Stimulated activated CD8-positive, alpha-beta memory T cell treated with anti-CD3 and anti-CD28 coated beads, Interleukin-4, amount 100 ng/mL, for 4 hours (primary cell): ENCODE measurements at places on chromosomes 7 and 10.

DNA sequence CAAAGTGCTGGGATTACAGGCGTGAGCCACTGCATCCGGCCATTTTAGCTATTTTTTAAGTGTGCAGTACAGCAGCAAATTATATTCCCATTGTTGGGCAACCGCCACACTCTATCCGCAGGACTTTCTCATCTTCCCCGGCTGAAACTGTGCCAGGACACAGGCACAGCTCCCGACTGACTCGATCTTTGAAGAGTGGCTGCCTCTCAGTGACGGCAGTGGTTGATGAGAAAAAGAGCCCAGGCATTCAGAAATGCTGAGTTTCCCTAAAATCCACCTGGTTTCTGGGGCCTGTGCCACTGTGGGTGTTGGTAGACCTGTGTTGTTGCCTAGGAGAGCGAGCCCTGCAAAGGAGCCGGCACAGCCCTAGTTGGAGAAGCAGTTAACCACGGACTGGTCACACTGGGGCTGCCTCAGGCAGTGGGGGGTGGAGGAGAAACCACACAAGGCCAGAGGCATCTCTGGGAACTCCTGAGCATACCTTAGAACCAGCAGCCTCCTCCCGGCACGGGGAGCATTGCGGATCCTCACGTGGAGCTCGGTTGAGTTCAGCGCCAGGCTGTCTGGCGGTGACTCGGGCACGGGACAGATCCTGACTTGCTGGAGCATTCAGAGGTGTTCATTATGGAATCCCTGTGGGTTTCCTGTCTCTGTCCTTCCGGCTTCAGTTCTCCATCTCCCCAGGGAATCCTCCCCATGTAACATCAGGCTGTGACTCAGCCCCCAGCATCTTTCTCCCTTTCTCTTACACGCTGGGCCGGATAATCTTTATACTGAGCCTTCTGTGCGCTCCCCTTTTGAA, 16.2 kb downstream of the PFKFB3 start:
- no peak for DNase-seq

GRCh38 chr7:142177869-142178268, 66.4 kb downstream of the MGAM2 start:
- no peak for DNase-seq

DNA sequence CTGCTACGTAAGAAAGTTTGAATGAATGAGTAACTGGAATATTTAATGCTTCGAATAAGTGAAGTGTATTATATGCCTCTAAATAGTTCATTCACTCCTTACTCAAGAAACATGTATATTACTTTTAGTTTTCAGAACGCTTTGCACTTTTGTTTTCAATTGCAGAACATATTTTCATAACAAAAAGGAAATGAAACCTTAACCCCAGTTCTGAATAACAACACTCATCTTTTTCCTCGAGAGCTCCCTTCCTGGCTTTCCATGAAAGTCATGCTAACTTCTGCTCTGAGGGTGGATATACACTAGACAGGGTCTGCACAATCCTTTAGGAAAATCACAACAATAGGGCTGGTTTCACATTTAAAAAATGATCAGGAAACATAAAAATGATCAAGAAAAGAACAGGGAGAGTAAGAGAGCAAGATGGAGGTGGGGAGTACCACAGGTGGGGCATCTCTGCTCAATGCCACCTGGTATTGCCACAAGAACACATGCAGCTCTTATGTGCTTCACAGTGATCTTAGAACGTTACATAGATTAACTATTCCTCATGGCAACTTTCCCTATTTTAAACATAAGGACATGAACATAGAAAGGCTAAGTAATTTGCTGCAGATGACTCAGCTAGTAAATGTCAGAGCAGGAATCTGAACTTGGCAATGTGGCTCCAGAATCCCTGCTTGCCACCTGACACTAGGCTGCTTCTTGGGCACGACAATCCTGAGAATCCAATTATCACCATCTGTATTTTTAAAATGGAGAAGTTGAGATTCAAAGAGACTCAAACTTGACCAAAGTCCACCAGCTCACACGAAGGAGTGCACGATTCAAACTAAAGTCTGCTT, 219.5 kb upstream of the AOAH start:
- DNase-seq: no peak

DNA sequence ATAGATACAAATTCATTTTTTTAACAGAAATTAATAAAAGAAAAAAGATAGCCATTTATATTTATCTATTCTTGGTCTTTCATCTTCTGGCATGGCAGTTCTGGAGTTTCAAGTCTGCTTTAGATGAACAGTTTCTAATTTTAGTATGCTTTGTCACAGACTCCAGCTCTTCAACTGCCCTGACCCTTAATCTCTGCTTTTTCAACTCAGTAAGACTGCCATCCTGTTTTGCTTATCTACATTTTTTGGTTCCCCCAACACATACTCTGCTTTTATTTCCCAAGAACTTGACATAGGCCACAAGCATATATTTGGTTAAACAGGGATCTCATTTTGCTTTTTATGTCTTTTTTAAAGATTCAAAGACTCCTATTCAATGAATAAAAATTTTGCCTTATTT, 309.3 kb upstream of the KCND2 start:
- DNase-seq: no peak

- no peak for DNase-seq
These were observed 29.6 kb downstream of the DMBT1 start for GRCh38 chr10:122590153-122590552.

DNA sequence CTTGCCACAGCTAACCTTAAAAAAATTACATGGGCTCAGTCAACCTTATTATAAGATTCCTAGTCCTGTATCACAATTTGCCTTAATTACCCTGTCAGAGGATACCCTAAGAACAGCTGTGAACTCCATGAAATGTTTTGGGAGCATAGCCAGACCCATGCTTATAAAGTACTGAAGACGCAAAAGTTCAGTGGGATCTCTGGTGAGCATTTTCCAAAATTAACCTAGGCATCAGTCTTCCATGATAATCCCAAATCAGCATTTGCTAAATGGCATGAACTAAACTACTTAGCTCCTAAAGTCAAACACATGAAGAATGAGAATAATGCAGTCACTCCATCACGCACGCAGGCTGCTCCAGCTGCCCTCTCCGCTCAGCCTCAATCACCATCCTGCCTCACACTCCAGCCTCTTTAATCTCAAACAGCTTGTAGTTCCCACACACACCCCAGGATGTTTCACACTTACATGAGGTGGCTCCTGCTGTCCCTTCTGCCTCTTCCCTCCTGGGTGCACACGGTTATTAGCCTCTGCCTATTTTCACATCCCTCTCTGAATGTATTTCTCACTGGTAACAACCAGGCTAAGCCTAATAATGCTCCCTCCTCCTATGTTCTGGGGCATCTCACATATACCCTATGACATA, 15.3 kb downstream of the IGF2BP3 start:
- DNase-seq: no peak

- no peak for DNase-seq
These were observed 29.3 kb downstream of the NPS start for GRCh38 chr10:127578259-127578960.

GRCh38 chr7:20310963-20311742, 19.5 kb upstream of the ITGB8 start:
- DNase-seq: no peak

GRCh38 chr10:89055159-89055558, 64.6 kb downstream of the FAS start:
- DNase-seq: no peak

GRCh38 chr10:65342245-65342644, 1583.6 kb upstream of the LRRTM3 start:
- no peak for DNase-seq

DNA sequence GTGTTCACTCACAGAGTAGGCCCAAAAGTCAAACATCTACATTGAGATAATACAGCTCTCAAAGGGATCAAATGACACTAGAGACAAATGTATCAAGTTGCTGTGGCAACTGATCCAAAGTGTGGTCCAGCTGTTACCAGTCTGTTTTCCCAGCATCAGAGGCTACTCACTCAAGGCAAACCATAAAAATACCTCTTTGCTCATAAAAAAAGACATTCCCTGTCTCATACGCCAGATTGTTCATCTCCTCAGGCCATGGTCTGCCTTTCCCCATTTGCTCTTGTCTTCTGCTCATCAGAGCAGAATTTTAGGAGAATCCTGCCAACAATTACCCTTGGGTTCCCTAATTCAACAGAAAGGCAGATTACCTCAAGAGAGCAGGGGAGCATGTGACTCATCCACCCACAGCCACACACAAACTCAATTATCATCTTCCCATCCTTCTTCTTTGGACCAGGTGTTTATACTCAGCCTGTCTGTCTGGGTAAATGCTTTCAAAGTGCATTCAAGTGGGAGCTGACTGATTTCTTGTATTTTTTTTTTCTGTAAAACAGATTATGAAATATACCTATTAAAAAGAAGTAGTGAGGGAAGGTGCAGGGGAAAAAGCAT, 226.5 kb upstream of the HPS1 start:
- no peak for DNase-seq

DNA sequence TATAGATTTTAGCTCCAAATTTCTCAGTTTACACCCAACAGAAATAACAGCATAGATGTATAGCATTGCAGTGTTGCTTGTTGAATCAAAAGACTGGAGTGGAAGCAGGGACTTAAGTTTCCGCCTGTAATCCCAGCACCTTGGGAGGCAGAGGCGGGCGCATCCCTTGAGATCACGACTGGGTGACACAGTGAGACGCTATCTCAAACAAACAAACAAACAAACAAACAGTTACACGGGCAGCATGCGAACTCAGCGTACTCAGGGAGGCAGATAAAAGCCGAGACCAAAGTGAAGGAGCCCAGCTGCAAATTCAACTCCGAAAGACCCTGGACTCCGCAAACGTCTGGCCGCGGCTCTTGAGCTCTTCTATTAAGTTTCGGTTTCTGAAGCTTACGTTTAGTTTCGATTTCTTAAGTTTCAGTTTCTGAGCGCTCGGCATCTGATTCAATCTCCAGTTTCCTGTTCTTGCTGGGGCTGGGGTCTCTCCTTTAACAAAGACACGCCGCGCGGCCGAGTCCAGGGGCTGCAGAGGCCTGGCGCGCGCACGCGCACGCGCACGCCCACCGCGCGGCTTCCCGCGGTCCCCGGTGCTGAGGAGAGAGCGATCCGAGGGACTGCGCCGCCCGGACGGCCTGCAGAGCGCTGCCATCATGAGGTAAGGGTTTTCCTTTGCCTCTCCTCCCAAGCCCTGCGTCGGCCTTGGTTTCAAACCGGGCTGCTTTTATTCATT, at the start of gene IFIT5:
IFIT5 (plus strand) TSS at position 423 of the 733 bp plus-strand sequence; CDS start at position 654, 231 bp downstream.
- DNase-seq: peak; percentile 37

- DNase-seq: no peak
These were observed 147.0 kb downstream of the EMX2 start for GRCh38 chr10:117689566-117689965.

GRCh38 chr7:139889186-139889871, 60.3 kb downstream of the TBXAS1 start:
- DNase-seq: no peak

- DNase-seq: no peak
These were observed 250.9 kb downstream of the KIF20B start for GRCh38 chr10:89952325-89952724.

GRCh38 chr10:86287966-86288579, 78.5 kb downstream of the GRID1 start:
- no peak for DNase-seq

DNA sequence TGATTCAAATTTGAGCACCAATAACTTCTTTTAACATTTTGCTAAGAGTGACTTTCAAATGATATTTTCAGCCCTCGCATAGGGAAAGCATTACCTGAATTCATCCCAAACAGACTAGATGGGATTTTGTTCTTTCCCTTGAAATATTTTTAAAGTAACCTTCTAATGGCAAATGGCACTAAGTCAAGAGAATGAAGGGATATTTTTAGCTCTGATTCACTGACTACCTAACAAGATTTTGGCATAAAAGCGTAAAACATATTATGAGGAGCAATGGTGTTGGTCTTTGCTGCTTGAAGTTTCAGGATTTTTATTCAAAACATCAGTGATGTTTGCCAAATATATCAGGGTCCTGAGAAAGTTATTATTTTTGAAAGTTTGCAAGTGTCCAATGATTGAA, 290.3 kb downstream of the CDK14 start:
- DNase-seq: no peak

DNA sequence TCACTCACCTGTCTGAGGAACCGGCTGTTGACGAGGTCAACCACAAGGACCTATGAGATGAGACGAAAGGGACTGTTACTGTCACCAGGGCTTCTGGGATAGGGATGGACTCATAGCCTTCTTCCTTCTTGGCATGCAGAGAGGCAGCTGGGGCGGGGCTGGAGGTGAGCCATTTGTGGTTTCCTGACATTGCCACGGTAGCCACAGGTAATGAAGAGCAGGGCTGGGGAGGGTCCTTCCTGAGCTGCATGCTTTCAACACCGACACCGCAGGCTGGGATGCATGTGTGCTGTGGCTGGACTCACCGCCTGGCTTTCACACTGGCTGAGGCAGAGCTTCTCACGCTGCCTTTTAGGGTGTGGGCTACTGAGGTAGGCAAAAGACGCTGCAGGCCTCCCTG, 46.4 kb upstream of the MKRN1 start:
- DNase-seq: no peak

GRCh38 chr10:123402021-123402420, 247.8 kb downstream of the BUB3 start:
- DNase-seq: no peak

DNA sequence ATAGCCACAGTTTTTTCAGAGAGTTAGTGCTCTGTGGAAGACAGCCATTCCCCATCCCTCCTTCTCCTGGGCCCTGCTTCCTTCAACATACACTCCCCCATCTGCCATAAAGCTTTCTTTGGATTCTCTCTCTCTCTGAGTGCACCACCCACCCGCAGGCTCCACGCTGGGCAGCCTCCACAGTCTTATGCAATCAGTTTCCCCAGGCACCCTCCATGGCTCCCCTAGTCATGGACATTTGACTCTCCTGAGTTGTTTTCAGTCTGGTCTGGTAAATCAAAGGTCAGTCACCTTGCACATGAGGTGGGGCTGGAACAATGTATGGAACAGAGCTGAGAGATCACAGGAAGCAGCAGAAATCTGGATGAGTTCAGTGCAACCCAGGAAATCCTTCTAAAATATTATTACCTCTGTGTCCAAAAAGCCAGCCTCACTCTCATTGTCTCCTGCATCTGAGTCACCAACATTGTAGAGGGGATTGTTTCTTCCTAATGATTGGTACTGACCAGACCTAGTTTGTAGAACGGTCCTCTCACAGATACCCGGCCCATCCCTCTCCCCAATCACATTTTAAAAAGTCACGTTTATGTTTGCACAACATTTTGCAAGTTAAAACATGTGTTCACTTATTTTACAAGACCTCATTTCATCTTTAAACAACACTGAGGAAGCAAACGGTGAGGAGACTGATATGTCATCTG, 70.1 kb downstream of the CYCS start:
- no peak for DNase-seq

- no peak for DNase-seq
These were observed 31.5 kb upstream of the SMNDC1 start for GRCh38 chr10:110336111-110336721.

- no peak for DNase-seq
These were observed 174.5 kb downstream of the GFRA1 start for GRCh38 chr10:116098411-116099022.

GRCh38 chr10:78925800-78926319, 142.9 kb upstream of the ZMIZ1 start:
- DNase-seq: no peak
